Foreskin keratinocyte (primary cell): ENCODE measurements at places on chromosomes 7 and 10.

DNA sequence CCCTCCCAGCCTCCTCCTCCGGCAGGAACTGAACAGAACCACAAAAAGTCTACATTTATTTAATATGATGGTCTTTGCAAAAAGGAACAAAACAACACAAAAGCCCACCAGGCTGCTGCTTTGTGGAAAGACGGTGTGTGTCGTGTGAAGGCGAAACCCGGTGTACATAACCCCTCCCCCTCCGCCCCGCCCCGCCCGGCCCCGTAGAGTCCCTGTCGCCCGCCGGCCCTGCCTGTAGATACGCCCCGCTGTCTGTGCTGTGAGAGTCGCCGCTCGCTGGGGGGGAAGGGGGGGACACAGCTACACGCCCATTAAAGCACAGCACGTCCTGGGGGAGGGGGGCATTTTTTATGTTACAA is 83.3 kb downstream of the PAX2 start:
- no peak for DNase-seq

- DNase-seq = peak; percentile 77
Measured at GRCh38 chr10:99775850-99776249, 6.6 kb upstream of the ABCC2 start.

DNA sequence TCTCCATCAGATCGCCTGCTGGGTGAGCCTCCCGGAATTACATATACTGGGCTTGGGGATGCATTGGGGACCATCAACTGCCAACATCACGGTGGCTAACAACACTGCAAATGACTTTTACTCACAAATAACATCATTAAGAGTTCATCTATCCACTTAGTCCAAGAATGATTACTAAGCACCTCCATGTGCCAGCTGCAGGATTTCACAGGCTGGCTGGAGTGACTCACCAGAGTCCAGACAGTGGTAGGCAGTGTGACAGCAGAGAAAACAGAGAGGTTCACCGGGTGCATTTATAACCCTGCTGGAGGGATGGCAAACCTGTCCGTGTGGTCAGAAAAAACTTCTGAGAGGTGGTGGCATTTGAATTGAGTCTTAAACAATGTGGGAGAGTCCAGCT is 3.2 kb upstream of the IGFBP3 start:
- peak; percentile 68 for DNase-seq

DNA sequence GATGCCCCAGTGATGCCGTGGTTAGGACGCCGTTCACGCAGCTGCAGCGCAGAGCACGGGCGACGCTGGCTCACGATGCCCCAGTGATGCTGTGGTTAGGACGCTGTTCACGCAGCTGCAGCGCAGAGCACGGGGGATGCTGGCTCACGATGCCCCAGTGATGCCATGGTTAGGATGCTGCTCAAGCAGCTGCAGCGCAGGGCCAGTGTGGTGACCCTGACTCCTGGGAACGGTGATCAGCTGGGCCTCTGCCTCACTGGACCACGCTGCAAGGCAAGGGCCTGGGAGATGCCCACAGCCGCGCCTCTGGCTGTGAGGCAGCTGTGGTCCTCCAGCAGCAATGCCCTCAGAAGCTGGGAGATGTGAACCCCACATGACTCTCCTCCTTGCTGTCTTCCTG is 280.6 kb downstream of the DNAJB6 start:
- DNase-seq = no peak

- no peak for DNase-seq
Measured at GRCh38 chr10:24241536-24242040, 32.6 kb downstream of the KIAA1217 start.

GRCh38 chr7:27964820-27965219 is 215.8 kb downstream of the JAZF1 start:
- DNase-seq = no peak

DNA sequence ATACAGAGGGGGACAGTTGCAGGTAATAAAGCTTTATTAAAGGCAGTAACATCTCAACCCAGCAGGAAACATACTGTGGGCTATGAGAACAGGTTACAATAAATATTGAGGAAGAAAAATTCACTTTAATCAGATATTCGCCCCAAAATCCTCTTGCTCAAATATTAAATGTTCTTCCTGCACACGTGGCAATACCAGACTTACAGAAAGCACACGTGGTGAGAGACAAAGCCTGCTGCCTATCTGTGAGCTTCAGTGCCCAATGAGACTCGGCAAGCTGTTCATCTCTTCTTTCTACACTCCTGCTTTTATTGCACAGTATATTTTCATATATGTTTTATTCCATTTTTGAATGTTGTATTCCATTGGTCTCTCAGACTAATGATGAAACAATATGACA is 113.2 kb downstream of the OR13A1 start:
- no peak for DNase-seq

DNA sequence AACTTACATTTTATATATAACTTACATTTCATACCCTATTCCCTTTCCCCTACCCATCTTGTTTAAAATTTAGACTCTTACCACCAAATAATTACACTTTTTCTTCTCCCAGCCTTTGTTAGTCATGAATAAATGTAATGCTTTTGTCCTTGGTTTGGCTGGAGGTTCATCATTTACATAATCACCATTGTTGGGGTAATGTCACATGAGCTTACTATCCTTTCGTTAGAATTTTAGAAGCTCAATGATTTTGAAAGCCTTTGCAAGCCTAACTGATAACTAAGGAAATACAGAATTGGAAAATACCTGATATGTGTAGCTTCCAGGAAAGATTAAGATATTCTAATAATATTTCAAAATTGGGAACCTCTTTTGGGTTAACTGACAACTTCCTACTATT is 171.7 kb downstream of the PLXDC2 start:
- no peak for DNase-seq
